ENCODE measurements at places on chromosomes 16 and 17. TPM values are rescaled to one million over a fixed set of nuclear protein-coding genes. Genes with fewer than 3 reads are reported as not detected.

NLRC5 gene
- 392 TPM for total RNA-seq

PRCD gene
- not detected for total RNA-seq

SPOP gene
- total RNA-seq, result 80.9 TPM

OR4D1 gene
- 1.3 TPM for total RNA-seq

HBQ1 gene
- not detected for total RNA-seq

NT5M gene
- total RNA-seq, result 3.0 TPM

- DNase-seq, result no peak
These were observed 83.2 kb downstream of the LITAF start for GRCh38 chr16:11503566-11503965.

GRCh38 chr17:29096094-29096493 is 53.2 kb downstream of the PIPOX start:
- no peak for DNase-seq

DNA sequence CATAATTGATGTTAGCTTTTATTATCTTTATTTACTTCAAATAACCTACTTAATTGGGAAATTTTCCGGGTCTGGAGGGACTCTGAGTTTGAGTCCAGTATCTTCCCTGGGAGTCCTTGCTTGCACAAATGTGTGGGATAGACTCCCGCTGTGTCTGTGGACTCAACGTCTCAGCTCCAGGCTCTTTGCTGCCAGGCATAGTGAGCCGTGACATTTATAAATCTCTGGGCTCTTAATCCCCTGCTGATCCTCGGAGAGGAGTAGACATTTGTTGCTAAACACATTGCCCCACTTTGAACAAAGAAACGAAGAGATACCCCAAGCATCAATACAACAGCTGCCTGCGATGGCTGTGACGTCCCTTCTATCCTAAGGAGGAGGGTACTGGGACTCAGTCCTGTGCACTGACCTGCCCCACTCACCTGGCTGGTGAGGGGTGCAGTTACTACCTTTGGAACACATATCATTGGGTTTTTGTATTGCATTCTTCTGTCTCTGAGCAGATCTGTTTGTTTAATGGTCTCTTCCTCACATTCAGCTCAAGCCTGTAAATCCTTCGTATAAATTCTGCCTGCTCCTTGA is 316.9 kb downstream of the HAPSTR1 start:
- DNase-seq, result no peak

DNA sequence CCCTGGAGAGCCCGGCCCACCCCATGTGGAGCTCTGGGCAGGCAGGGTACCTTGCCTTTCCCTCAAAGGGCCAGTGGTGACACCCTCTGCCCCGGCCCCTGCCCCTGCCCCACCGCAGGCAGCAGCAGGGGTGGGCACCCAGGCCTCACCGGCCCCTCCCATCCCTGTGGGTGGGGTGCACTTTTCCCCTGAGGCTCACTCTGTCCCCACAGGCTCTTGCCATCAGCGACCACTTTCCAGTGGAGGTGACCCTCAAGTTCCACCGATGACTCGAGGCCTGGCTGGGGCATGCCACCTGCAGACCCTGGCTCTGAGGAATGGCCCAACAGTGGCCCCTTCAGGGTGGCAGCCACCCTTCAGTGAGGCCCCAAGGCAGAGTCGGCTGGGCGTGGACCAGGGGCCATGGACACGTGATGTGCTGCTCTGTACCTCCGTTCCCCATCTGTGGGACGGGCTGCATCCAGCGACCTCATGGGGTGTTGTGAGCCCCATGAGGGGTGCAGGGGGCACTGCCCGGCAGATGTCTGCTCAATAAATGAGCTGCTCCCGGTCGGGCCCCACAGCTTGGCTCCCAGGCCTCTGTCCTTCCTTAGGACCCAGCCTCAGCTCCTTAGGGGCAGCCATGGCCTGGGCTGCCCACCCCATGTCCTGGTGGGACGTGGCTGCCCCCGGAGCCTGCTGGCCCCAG is 2.0 kb downstream of the DNASE1L2 start:
- no peak for DNase-seq

DNA sequence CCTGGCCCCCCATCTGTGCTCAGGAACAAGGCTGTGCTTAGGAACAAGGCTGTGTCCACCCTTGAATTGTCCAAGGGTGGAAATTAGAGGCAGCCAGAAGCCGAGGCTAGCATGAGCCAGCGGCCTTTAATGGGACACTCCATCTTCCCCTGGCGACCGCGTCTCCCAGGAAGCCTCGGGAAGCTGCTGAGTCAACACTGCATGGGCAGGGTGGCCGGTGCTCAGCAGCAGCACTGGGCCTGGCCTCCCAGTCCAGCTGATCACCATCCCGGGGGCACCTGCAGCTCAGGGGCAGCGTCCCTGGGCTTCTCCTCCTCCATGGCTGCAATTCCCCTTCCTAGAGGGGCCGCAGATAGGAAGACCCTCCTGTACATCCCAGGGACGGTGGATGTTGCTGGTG is 180.8 kb downstream of the ENGASE start:
- no peak for DNase-seq

DNA sequence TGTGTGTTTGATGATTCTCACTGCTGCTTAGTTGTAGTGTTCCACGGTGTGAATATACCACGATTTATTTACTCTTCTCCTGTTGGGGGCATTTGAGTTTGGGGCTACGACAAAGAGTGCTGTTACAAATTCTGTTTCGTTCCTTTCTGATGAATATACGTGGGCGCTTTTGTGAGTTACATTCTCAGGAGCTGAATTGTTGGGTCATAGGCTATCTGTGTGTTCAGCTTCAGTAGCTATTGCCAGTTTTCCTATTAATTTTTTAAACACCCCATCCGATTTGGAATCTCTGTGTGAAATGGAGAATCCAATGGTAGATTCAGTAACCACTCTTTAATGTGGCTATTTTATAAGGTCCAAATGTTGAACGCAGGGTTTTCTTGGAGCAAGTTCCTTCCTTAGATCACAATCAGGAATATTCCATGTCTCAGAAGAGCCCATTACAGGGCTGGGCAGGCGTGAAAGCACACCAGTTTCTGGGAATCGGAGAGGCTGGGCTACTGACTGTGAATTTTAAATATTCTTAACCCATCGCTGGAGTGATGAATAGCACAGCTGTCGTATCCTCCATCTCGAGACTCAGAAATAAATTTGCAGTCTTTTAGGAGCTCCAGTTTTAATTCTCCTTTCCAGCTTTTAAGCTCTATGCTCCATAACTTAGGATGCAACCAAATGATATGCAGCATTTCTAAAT is 115.9 kb downstream of the PITPNC1 start:
- DNase-seq, result no peak

DNA sequence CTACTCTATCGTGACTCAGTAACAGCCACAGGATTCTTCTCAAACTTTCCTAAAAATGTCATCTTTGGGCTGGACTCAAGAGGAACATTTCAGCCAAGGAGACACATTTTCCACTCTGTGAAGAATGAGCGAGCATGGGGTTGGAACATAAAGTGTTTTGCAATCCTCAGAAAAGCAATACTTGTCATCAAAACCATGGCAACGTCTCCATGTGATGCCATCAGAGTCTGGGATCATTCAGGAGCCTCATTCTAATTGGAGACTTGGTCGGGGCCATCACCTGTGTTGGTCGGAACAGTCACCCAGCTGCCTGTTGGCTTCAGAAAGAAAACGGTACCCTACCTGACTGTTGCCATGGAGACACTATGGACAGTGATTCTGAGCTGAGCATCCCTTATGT is 25.5 kb downstream of the MYOCD start:
- DNase-seq, result no peak

- no peak for DNase-seq
These were observed 27.7 kb upstream of the FAAP100 start for GRCh38 chr17:81579821-81580321.

DNA sequence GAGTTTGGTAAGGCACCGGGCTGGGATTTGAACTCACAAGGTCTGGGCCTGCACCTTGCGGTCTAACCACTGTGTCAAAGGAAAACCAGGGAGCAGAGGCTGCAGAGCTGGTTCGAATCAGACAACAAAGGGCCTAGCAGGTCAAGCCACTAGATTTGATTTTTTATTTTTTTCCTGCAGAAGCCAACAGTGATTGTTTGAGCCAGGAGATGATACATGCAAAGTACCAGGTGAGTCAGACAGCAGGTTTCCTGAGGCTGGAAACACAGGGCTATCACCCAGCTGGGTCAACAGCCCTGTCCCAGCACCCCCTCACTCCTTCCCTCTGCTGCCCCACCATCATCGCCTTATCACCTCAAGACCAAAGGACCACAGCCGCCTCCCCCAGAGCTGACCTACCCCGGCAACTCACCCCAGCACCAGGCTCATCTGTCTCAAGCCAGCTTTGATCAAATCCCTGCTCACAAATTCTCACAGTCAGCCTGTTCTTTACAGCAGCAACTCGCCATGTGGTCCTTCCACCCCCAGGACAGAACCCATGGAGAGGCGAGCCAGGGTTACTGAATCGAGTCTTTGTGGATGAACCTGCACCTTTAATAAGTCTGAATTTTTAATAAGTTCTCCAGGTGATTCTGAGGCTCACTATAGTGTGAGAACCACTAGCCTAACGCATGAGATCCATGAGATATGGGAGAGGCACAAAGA is 13.0 kb upstream of the KRT19 start:
- no peak for DNase-seq

DNA sequence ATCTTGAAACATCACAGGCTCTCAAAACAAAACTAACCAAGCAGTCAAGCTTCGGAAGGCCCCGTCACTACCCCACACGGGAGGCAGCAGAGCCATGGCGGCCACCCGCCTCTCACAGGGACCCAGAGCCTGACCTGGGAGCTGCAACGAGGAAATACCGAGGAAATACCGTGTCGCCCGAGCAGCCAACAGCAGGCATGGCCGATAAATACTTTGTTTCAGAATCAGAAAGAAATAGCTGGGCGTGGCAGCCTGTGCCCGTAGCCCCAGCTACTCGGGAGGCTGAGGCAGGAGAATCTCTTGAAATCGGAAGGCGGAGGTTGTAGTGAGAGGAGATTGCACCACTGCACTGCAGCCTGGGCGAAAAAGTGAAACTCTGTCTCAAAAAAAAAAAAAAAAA is 6.9 kb downstream of the LMF1 start:
- no peak for DNase-seq

DNA sequence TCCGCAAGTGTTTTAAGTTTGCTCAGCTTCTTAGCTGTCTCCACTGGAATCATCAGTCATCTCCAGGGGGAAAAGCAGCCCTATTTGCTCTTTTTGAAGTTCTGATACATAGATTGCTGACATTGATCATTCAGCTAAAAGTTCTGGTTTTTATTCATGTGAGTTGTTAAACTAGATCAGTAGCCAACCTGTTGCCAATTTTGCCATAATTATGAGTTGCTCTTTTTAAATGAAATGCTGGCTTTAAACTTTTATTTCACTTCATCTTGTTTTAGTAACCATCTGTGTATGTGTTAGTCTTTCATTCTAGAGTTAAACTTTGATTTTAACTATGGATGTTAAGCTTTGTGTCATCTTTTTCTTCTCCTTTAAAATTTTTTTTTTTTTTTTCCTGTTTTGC is 12.5 kb downstream of the UTP18 start:
- no peak for DNase-seq

GRCh38 chr17:55734128-55734781 is 11.6 kb upstream of the TMEM100 start:
- no peak for DNase-seq

DNA sequence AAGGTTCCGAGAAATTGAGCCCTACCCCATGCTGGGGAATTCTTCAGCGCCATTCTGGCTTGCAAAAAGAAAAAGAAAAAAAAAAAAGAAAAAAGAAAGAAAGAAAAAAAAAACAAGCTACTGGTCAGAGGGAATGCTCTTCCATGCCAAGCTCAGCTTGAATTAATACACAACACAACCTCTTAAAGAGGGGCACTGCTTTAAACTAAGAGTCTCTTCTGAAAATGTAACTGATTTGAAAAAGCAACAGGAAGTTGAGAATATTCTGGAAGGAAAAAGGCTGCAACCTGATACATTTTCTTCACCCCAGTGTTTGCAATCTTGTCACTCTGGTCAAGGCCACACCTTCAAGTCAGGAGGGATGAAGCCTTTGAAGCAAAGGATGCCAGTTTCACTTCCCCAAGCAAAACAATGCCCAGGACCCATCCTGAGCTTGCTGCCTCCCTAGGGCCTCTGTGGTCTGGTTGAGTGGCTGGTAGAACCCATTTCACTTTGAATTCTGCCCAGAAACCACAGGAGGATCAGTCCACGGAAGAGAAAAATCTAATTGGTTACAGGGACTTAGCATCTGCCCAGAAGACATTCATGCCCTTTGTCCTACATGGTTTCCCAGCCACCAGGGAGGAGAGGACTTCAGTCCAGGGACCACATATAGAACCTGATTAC is 389.7 kb downstream of the SOX9 start:
- DNase-seq, result no peak

GRCh38 chr17:78840530-78840779 is 159 bp downstream of the USP36 start:
- DNase-seq, result no peak

GRCh38 chr17:73639932-73640331 is 4.3 kb downstream of the SDK2 start:
- no peak for DNase-seq

DNA sequence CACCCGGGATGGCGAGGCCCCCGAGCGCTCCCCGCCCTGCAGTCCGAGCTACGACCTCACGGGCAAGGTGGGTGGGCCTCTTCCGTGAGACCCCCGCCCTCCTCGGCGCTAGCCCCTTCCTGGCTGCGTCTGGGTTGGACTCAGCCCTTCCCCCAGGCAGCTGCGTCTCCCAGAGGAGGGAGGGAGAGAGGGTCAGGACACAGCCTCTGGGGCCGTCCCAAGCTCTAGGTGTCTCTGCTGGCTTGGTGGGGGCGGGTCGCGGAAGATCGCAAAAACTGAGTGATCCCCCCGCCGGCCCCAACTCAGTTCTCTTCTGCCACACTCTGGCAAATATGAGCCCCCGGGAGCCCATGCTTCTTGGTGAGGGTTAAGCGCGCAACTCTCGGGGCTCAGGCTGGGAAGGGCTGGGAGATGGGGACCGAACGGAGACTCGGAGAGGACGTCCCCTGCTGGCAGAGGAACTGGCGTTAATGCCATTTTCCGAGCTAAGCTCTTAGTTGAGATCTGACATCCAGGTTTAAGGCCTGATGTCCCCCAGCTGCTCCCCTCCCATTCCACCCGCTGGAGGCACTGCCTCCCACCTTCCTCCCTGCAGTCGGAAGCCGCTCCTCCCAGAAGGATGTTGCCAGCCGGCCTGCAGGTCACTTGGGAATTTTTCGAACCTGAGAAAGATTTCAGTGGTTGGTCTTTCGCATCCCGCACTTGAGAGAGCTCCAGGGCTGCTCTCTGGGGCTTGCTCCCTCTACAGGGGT is 419 bp downstream of the RAB37 start:
- DNase-seq, result no peak

- DNase-seq, result no peak
These were observed 73.9 kb upstream of the TANC2 start for GRCh38 chr17:62892061-62892675.

All from naive thymus-derived CD4-positive, alpha-beta T cell (primary cell).